ENCODE measurements at places on chromosomes 1 and 21. TPM values are rescaled to one million over a fixed set of nuclear protein-coding genes. Genes with fewer than 3 reads are reported as not detected.

The TCHH gene
- 0.13 TPM for polyA plus RNA-seq

The PRR9 gene
- not detected for polyA plus RNA-seq

The CACNA1S gene
- not detected for polyA plus RNA-seq

The C1orf185 gene
- polyA plus RNA-seq = not detected

The NUAK2 gene
- polyA plus RNA-seq = 14.7 TPM

The WDR64 gene
- not detected for polyA plus RNA-seq

The CYP4Z1 gene
- 0.20 TPM for polyA plus RNA-seq

The FGR gene
- 3.6 TPM for polyA plus RNA-seq

The MYOG gene
- not detected for polyA plus RNA-seq

The PPP1R15B gene
- 15.7 TPM for polyA plus RNA-seq

The S100A9 gene
- 60,368 TPM for polyA plus RNA-seq

The NASP gene
- polyA plus RNA-seq = 94.2 TPM

The GBP5 gene
- 0.92 TPM for polyA plus RNA-seq

The HSPA6 gene
- 0.79 TPM for polyA plus RNA-seq

The CFHR2 gene
- not detected for polyA plus RNA-seq

The ST6GALNAC3 gene
- polyA plus RNA-seq = 0.27 TPM

The PWP2 gene
- 2.2 TPM for polyA plus RNA-seq

The KRTAP19-3 gene
- polyA plus RNA-seq = not detected
